Omental fat pad (tissue), 4 donors: ENCODE measurements at places on chromosomes 6 and 20.

- no peak for DNase-seq
Observed at GRCh38 chr20:53829255-53829723, 235.7 kb upstream of the ZNF217 start.

- no peak for DNase-seq
Observed at GRCh38 chr6:106334646-106335448, 9.3 kb upstream of the ATG5 start.

GRCh38 chr6:129124347-129124746 lies 241.4 kb downstream of the LAMA2 start:
- DNase-seq: no peak

DNA sequence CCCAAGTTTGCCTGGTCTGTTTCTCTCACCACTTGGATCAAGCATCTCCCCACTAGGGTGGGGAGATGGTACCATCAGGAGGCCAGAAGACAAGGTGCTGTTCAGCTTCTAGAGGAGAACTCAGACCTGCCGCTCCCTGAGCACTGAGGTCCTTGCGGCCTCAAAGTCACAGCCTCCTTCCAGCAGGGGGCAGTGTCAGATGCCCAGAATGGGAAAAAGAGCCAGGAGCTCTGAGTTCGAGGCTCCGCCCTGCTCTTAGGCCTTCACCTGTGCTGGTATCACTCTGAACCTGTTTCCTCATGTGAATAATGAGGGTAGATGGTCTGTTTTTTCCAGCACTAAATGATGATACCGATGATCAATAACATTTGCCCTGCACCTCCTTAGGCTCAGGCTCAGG lies 68.7 kb downstream of the TOX2 start:
- DNase-seq: no peak

- DNase-seq: peak; percentile 67
Observed at GRCh38 chr6:10451828-10452509, 37.1 kb upstream of the TFAP2A start.

GRCh38 chr20:19828232-19828631 lies 70.2 kb downstream of the RIN2 start:
- DNase-seq: no peak

DNA sequence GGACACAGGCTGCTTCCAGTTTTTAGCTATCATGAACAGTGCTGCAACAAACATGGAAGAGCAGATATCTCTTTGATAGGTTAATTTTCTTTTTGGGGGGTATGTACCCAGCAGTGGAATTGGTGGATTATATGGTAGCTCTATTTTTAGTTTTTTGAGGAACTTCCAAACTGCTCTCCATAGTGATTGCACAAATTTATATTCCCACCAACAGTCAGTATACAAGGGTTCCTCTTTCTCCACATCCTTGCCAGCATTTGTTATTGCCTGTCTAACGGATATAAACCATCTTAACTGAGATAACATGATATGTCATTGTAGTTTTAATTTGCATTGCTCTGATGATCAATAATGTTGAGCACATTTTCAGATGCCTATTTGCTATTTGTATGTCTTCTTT lies 237.6 kb downstream of the MMUT start:
- no peak for DNase-seq

DNA sequence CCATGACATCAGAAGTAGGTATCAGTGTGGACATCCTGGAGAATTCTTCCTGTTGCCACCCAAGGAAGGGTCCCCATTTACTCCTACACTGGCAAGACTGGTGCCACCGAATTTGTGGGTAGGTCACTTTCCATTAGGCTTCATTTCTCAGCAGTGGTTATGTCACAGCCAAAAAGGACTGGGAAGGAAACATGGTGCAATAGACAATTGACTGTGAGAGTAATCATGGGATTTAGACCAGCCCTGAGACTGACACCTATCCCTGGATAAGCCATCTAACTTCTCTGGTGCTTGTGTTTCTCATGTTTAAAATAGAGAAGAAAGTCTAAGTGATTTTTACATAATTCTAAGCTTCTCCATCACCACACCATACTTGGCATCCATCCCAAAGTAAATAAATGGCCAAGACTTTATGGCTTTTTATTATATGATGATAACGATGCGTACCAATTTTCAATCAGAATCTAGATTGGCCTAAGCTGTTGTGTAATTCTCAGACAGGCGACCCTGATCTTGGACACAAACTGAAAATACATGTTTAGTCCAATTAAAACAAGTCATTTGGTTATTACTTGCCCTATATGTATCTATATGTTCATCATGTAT lies 10.2 kb downstream of the SMPDL3A start:
- DNase-seq: no peak

DNA sequence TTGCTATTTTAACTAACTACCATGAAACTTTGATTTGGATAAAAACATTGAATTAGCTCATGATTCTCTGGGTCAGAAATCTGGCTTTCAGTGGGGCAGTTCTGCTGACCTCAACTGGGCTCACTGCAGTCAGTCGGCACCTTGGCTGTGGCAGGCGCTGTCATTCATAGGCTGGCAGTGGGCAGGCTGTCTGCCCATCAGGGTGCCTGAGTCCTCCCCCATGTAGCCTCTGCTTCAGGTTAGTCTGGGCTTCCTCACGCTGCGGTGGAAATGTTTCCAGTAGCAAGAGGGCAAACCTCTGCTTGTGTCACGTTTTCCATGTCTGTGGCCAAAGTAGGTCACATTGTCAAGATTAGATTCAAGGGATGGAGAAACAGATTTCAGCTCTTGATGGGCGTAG lies 251.0 kb upstream of the TCF21 start:
- DNase-seq: no peak

- no peak for DNase-seq
Observed at GRCh38 chr20:58458342-58459057, 56.7 kb downstream of the APCDD1L start.

- no peak for DNase-seq
Observed at GRCh38 chr20:2305946-2306345, 10.1 kb downstream of the TGM3 start.
